ENCODE measurements at places on chromosomes 13 and 19.

DNA sequence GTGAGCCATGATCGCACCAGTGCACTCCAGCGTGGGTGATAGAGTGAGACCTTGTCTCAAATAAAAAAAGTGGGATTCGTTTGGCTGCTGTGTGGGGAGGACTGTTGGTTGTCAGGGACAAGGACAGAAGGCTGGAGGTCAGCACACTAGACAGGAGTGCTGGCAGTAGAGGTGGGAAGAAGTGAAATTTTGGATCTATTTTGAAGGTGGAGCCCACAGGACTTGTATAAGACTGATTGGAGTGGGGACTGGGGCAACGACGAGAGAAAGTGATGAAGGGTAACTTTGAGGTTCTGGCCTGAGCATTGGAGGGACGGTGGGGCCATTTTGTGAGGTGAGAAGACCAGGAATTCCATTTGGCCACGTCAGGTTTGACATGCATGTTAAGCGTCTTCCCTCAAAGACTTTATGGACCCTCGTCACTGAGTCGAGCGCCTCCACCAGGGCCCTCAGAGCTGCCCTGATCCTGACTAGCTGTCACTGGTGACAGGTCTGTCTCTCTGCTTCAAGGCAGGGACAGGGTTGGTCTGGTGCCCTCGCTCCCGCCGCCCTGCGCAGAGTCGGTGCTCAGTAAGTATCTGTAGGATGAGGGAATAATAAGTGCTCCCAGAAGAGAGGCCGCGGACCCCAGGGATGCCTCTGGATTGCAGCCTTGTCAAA is 673 bp downstream of the CTU1 start:
- H3K36me3 ChIP-seq, result peaks cover 14% of the 10 kb centered on the region
- H3K27ac ChIP-seq, result peak overlapping the region; percentile 89
- no peaks in the 10 kb centered on the region for H3K27me3 ChIP-seq
- peak overlapping the region; percentile 77 for H3K4me3 ChIP-seq
- H3K4me1 ChIP-seq, result peaks cover 25% of the 10 kb centered on the region

DNA sequence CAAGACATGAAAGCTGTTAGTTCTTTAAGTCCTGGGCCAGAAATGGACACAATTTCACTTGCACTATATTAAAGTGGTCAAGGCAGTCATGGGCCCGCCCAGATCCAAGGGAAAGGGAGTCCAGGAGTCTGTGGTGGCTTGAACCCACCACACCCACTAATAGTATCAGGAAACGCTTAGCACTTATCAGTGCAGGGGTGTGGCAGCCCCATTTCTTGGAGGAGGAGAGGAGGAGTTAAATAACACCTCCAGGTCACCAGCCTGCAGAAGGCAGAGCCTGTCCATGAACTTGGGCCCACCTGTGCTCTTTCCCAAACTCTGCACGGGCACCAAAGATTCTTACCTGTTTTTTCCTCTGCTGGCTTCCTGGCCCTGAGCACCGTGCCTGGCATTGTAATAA is 5.4 kb upstream of the NTN5 start:
- H3K4me3 ChIP-seq, result no peak overlapping the region
- H3K27me3 ChIP-seq, result no peaks in the 10 kb centered on the region
- no peak overlapping the region for H3K27ac ChIP-seq

- peak overlapping the region; percentile 71 for H3K4me3 ChIP-seq
- peak; percentile 63 for DNase-seq
- peak overlapping the region; percentile 38 for H3K27ac ChIP-seq
Measured at GRCh38 chr19:49592486-49593232, 1.7 kb downstream of the PRR12 start.

DNA sequence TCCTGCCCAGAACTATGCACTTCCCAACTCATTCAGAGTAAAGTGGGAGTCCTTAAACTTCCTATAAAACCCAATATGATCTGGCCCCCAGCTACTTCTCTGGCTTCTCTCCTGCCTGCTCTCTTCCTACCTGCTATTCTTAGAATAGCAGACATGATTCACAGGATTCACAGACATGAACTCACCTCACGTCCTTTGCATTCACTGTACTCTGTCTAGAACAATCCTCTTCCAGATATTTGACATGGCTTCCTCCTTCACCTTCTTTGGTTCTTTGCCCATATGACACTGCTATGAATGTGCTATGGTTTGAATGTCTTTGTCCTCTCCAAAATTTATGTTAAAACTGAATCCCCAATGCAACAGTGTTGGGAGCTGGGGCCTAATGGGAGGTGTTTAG is 154.9 kb downstream of the UGGT2 start:
- H3K4me3 ChIP-seq, result no peak overlapping the region
- H3K36me3 ChIP-seq, result peaks cover 10% of the 10 kb centered on the region
- H3K4me1 ChIP-seq, result peaks cover 17% of the 10 kb centered on the region
- DNase-seq, result no peak

- peak; percentile 82 for DNase-seq
- H3K36me3 ChIP-seq, result no peaks in the 10 kb centered on the region
- H3K4me3 ChIP-seq, result peak overlapping the region; percentile 60
- H3K4me1 ChIP-seq, result peaks cover 18% of the 10 kb centered on the region
- H3K27me3 ChIP-seq, result no peaks in the 10 kb centered on the region
- H3K27ac ChIP-seq, result peak overlapping the region; percentile 65
Measured at GRCh38 chr13:50365408-50366391, 350.5 kb downstream of the KCNRG start.

DNA sequence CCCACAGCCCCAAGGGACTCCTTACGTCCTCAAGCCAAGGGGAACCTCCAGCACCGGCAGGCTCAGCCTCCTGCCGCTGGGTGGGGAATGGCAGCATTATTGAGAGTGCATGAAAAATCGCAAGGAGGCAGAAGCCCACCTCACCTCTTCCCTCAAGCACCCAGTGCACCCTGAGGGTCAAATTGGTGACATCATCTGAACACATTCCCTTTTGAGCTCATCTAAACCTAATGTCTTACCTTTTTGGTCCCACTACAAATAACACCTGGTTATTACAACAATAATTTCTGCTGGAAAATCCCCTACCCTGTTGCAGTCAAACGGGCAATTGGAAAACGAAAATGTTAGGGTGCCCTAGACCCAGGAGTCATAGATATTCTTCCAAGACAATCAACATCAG is 12.2 kb upstream of the POP4 start:
- H3K4me1 ChIP-seq, result no peaks in the 10 kb centered on the region
- no peak overlapping the region for H3K4me3 ChIP-seq
- DNase-seq, result no peak

DNA sequence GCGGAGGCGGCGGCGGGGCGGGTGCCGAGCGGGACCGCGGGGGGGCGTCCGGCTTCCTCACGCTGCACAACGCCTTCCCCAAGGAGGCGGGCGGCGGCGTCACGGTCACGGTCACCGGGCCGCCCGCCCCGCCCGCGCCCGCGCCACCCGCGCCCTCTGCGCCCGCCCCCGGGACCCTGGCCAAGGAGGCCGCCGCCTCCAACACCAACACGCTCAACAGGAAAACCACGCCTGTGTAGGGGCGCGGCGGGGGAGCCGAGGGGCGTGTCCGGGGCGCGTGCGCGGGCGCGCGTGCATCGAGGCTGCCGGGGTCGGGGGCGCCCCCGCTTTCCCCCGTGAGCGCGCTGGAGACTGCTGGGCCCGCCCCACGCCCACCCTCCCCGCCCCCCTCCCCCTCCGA is 8.8 kb upstream of the CACNG6 start:
- no peaks in the 10 kb centered on the region for H3K36me3 ChIP-seq
- no peak overlapping the region for H3K4me3 ChIP-seq
- DNase-seq, result no peak
- H3K27ac ChIP-seq, result no peak overlapping the region
- peaks cover 20% of the 10 kb centered on the region for H3K4me1 ChIP-seq
- H3K27me3 ChIP-seq, result peaks cover 16% of the 10 kb centered on the region

GRCh38 chr19:28843761-28844492 is 369.0 kb downstream of the UQCRFS1 start:
- H3K36me3 ChIP-seq, result no peaks in the 10 kb centered on the region
- no peak overlapping the region for H3K27ac ChIP-seq
- no peaks in the 10 kb centered on the region for H3K4me1 ChIP-seq
- no peak for DNase-seq

DNA sequence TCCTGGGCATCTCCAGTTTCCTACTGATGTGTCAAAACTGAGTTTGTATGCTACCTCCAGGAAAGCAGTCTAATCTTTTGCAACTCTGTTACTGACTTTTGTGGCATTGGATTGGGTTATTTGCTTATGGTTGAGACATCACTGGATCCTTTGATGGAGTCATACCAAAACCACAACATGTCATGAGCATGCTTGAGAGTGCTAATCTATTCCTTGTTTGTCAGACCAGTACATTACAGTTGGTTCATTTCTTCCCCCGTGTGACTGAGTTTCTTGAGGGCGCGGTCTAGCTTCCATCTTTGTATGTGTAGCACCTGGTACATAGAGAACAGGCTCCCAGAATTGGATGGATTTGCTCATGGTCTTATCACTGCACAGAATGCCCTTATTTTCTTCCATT is 43.2 kb downstream of the SUGT1 start:
- no peak overlapping the region for H3K4me3 ChIP-seq
- peak overlapping the region; percentile 12 for H3K27ac ChIP-seq
- H3K4me1 ChIP-seq, result peaks cover 9% of the 10 kb centered on the region
- H3K27me3 ChIP-seq, result no peaks in the 10 kb centered on the region

Data from MCF 10A (cell line).